NCI-H524 treated with DMSO at 0.1 percent for 48 hours (cell line): ENCODE measurements at places on chromosomes 7 and 10.

GRCh38 chr10:85175635-85176034, 847.2 kb downstream of the CCSER2 start:
- no peak for DNase-seq

DNA sequence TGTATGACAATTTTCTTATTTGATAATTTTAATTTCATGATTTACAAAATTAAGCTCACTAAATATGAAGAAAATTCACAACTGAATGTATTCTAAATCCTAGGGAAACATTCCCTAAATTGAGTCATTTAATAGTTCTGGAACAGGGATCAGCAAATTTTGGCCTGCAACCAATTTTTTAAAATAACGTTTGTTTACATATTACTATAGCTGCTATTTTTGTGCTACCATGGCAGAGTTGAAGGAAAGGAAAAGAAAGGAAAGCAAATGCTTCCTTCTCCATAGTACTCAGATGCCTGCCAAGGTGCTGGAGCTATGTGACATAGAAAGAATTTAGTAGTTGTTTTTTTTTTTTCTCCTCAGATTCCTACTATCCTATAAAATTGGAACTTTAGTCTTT, 1307.7 kb upstream of the LRRTM3 start:
- no peak for DNase-seq

DNA sequence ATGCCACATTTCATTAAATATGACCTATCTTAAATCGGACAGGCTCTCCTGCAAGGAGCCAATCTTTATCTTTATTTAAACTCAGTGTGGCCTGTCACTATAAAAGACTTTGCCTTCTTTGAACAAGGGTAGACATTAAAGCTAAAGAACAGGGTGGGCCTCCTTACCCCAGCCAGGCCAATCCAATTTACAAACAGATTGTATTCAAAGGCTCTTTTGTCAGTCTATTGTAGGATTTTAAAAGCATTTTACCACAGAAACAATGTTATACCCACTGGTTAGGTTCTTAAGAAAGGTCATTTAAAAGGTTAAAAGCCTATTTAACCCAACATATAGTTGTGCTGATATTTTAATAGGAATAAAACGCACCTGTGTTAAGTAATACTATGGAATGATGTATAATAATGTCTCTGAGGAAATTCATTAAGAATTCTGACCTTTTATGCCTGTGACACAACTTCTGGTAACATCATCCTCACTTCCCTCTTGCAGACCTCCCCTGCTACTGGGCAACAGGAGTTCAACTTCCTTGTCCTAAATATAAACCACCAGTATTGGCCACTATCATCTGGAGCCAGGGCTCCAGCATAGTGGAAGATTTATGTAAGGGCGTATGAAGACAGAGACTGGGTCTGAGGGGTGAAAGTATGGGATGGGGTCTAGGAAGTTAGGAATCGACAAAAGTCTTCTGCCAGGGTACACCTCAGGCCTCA, 32.5 kb downstream of the MTERF1 start:
- DNase-seq: no peak

GRCh38 chr7:114879554-114879953, 42.3 kb upstream of the MDFIC start:
- DNase-seq: no peak

GRCh38 chr7:24741679-24742505, 15.4 kb downstream of the GSDME start:
- no peak for DNase-seq

GRCh38 chr7:147595042-147595441, 995.5 kb upstream of the C7orf33 start:
- no peak for DNase-seq

DNA sequence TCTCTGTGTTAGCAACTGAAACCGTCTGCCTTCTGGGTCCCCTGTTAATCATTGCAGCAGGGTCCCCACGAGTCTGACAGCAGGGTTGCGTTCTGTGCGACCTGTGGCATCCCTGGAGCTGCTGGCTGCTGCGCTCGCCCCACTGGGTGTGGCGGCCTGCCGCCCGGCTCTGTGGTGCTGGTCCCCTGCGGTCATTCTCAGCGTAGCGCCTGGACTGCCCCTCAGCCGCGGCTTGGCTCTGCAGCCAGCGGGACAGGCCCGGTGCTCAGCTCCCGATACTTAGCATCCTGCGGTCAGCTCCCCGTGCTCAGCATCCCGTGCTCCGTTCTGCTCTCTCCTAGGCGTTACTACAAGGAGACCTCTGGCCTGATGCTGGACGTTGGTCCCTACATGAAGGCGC, 35.0 kb downstream of the LHPP start:
- no peak for DNase-seq

- no peak for DNase-seq
These were observed 590.9 kb upstream of the ANKRD30A start for GRCh38 chr10:36534471-36535002.

- DNase-seq: no peak
These were observed 27.4 kb upstream of the MET start for GRCh38 chr7:116644628-116645027.

GRCh38 chr10:44195112-44196007, 189.5 kb downstream of the CXCL12 start:
- DNase-seq: no peak

DNA sequence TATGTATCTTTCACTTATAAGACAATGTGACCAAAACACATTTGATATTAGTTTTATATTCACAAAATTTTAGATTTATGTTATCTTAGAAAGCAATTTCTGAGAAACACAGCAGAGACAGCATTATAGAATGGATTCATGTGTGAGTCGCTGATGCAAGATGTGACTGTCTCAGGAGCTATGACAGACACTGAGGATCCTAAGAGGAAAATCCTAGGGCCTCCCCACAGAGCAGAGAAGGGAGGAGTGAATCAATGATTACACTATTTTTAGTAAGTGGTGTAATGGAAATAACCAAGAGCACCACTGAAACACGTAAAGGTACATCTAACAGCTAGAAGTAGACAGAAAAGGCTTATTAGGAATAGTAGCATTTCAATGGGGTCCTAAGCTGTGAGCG, 204.0 kb upstream of the PTN start:
- no peak for DNase-seq

DNA sequence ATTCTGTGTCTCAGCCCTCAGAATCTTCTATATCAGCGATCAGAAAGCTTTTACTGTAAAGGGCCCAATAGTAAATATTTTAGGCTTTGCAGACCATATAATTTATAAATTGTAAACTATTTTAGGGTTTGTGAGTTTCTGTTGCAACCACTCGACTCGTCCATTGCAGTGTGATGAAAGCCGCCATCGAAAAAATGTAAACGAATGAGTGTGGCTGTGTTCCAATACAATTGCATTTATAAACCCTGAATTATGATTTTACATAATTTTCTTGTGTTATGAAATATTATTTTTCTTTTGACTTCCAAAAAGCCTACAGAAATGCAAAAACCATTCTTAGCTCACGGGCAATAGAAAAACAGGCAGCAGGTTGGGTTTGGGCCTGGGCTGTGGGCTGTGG, 62.5 kb upstream of the ADO start:
- no peak for DNase-seq

GRCh38 chr10:113385021-113385999, 167.5 kb upstream of the HABP2 start:
- DNase-seq: no peak

DNA sequence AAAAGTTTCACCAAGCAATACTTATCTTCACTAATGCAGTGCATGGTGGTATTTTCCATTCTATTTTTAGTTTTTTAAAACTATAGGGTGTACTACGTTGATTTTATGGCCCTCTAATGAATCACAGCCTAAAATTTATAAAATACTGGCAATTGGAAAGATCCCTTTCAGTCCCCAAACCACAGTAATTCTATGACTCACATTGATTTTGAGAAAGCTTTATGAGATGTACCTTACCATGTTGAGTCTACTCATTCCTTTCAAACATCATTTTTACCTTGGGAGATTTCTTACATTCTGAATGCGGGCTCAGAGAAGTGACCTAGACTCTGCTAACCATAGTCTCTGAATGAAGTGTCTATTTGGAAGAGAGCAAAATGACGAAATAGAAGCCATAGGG, 141.6 kb downstream of the GPR85 start:
- DNase-seq: no peak

GRCh38 chr10:95818668-95819067, 62.7 kb downstream of the ENTPD1 start:
- no peak for DNase-seq

DNA sequence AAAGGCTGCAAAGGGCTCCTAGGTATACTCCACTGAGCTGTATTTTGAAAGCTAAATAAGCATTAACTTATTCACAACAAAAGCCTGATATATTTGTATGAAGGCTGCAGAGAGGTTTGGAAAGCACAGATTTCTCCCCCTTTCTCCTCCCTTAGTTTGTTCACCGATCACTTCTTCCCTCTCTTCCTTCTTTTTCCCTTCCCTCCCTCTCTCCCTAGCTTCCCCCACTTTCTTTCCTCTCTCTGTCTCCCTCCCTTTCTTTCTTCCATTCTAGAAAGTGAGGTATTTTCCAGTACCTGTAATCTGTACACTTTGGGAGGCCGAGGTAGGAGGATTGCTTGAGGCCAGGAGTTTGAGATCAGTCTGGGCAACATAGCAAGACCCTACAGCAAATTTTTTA, 62.1 kb downstream of the HHEX start:
- DNase-seq: no peak

DNA sequence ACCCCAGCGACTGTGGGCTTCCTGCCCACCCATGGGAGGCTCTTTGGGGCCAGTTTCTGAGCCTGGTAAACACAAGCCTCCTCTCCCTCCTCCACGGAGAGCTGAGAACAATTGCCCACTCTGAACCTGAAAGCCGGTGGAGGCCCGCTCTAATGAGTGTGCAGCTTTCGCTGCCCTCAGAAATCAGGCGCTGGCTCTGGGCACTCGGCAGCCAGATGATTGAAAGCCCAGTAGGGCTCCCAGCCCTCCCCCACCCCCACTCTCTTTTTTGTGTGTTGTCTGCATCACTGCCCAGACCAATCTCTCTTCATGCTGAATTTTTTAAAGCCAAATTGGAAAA, 438.9 kb downstream of the RPS24 start:
- no peak for DNase-seq
